ENCODE measurements at places on chromosomes 5 and 9.

DNA sequence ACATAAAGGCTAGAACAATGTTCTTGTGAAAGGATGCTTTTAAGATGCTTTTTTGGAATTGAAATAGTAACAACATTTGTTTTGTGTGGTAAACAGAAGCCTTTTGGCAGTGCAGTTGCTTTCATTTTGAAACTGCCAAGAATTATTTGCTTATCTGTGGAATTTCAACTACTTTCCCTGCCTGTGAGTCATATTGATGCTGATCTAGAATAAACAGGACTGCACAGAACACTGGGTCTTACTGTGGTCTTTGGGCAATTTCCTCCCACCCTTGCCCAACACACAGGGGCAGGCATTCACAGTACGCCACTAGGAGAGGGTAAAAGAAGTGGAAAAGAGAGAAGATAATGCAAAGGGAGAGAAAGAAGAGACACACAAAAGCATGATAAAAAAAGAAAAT is 483.7 kb downstream of the ELAVL2 start:
- no peak for DNase-seq

DNA sequence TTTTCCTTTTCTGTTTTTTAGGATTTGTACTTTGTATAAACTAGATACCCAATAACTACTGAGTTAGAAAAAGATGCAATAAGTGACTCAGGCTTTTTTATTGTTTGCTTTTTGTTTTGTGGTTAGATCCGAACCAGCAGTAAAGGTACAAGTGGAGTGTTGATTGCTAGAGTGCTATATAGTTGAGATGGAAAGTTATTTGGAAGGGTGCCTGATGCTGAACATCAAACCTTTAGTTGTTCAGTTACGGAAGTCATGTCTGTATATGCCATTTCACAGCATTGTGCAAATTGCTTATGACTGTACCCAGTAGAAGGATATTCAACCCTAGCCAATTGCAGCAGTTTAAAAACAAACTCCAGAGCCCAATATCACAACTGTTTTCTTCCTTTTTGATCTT is 285.1 kb downstream of the MAT2B start:
- no peak for DNase-seq

- DNase-seq: no peak
These were observed 227.7 kb downstream of the SMARCA2 start for GRCh38 chr9:2242831-2243330.

DNA sequence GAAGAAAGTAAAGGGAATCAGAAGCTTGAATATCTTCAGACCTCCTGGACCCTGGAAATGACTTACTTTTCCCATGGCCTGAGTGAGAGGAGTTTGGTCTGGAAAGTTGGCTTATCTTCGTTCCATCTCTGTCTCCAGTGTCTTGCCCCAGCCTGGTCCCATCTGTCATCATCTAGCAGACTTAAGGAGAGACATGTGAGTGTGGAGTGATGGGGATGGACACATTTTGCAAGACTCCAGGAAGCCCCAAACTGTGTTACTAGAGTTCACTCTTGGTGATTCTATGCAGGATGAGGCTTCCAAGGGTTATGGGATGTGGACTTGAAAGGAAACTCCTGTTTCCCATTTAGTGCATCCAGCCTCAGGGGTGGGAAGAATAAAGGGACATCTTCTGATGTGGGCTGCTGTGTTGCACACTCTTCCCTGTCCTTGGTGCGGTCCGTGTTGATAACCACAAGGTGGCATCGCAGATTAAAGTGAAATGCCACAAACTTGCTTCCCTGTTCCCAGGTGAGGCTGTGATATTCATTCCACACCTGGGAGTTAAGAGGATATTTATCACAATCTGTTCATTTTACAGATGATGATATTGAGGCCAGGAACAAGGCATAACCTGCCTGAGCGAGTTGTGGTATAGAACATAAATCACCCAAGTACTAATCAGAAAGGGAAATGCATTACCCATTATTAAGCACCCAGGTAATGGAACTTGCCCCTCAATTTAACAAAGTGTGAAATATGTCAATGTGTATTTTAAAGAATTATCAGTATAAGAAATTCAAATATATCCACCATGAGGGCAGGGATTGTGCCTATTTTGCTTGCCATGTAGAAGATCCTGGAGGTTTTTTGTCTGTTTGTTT is 269.9 kb upstream of the PAPPA start:
- peak; percentile 10 for DNase-seq

GRCh38 chr5:63233361-63233760 is 654.7 kb downstream of the LRRC70 start:
- DNase-seq: no peak

DNA sequence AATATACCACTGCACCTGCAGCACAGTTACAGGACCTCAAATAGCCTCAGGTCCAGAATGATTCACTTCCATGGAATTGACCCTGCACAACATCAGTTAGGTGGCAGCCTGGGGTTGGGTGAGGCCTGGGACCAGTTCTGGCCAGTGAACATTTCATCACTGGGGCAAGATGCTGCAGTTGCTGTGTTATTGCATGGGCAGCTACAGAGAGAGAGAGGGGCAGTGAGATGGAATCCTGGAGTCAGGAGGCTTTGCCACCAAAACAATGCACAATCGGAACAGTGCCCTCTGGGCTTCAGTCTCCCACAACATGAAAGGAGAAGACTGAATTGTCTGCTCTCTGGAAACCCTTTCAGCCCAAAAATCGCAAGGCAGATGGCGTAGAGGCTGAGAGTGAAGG is 51.8 kb downstream of the SH3TC2 start:
- DNase-seq: no peak

GRCh38 chr5:170907758-170908157 is 45.9 kb downstream of the RANBP17 start:
- DNase-seq: no peak

GRCh38 chr9:90906316-90907055 is 104.9 kb downstream of the SYK start:
- DNase-seq: no peak

DNA sequence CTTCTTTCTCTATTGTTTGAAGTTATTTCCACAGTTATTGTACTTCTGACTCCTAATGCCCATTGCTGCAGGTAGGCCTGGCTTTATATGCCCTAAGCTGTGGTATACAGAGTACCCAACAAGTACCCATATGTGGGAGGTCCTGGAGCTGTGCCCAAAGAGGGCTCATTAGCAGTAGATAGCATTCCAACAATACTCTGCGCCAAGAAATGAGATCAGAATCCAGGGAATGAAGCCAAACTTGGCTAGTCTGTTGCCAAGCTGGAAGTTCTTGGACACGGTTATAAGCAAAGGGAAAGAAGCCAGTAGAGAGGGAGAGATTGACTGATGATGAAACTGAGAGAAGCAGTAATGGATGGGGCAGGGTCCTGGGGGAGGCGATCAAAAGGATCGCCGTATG is 29.7 kb upstream of the FAM169A start:
- no peak for DNase-seq

DNA sequence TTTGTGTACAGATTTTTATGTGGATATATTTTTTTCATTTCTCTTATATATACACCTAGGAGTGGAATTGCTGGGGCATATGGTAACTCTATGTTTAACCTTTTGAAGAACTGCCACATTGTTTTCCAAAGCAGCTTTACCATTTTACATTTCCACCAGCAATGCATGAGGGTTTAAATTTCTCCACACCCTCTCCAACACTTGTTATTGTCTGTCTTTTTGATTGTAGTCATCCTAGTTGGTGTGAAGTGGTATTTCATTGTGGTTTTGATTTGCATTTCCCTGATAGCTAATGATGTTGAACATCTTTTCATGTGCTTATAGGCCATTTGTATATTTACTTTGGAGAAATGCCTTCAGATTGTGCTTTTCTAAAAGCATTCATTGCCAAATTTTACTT is 39.1 kb downstream of the YTHDC2 start:
- DNase-seq: no peak

GRCh38 chr5:62643556-62644451 is 65.2 kb downstream of the LRRC70 start:
- no peak for DNase-seq

DNA sequence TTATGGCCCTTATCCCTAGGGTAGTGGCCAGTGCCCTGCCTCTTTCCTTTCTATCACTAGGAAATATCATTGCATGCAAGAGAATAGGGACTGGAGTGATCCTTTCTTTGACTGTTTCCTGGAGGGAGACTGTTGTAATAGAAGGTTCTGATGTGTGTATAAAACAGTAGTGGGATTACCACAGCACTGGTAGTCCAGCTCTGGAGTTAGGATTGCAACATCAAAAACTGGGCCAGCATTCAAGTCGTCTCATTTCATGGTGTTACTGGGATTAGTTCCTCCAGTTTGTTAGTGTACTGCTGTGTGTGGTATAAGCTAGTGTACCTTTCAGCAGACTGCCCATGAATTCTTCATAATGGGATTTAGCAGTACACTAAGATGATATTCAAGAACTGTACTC is 45.8 kb downstream of the KIAA1958 start:
- no peak for DNase-seq

DNA sequence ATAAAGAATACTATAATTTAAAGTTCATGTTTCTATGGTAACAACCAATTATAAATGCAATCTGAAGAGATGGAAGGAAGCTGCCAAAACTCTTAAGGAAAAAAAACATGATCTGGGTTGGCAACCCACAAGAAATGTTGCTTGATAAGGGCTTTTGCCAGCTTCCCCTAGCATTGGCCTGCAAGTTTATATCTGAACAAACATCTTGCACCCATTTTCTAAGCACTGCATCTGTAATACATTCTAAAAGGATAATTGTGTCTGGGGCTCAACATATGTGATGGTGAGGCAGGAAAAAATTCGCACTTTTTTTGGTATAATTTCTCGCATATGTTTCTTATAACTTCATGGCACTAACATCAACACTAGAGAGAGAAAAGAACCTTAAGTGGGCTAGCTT is 276.4 kb downstream of the FBXL7 start:
- DNase-seq: no peak

DNA sequence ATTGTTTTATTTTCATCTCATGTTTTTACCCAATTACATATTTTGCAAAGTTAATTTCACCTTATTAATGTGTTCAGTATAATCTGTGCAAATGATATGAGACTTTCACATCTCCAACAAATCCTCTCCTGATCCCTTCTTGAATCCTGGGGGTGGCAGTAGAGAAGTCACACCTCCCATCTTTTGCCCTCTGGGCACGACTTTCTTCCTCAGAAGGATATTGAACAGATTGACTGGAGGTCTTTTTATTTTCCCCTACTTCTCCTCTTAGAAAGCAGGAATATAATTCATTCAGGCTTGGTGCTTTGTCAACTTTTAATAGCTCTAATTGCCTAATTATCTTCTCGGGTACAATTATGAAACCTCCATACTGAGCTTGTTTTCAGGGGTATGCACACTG is 1037.1 kb upstream of the NUDT12 start:
- no peak for DNase-seq

DNA sequence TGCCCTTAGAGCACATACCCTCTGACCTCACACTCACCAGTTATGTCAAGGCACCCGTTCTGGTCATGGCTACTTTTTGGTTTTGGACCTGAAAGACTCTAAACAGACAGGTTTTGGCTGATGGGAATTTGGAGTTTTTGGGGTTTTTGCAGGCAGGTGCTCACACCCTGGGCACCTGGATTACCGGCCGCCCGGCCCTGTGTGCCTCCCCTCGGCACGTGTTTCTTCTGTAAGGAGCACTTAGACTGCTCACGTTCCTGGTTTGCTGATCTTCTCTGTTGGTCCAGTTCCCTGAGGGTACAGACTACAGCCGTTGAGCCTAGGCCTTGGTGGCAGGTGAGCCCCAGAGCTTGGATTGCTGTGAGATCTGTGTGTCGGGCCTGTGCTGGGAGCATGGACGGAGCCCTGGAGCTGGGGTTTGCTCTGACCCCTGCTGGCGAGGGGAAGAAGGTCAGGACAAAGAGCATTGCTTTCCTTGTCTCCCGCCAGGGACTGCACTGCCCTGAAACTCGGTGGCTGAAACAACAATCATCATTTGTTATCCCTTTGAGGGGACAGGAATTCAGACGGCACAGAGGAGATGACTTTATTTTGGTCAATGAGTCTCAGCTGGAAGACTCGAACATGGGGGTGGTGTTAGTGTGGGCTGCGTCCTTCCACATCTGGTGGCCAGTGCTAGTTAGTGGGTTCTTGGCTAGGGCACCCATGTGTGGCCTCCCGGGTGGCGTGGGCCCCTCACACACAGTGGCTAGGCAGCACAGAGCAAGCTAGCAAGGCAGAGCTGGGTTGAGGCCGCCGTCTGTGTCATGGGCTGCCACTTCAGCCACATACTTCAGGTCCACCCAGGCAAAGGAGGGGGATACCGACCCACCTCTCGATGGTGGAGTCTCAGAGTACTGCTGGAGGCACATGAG is 76.4 kb downstream of the EHMT1 start:
- DNase-seq: peak; percentile 51

DNA sequence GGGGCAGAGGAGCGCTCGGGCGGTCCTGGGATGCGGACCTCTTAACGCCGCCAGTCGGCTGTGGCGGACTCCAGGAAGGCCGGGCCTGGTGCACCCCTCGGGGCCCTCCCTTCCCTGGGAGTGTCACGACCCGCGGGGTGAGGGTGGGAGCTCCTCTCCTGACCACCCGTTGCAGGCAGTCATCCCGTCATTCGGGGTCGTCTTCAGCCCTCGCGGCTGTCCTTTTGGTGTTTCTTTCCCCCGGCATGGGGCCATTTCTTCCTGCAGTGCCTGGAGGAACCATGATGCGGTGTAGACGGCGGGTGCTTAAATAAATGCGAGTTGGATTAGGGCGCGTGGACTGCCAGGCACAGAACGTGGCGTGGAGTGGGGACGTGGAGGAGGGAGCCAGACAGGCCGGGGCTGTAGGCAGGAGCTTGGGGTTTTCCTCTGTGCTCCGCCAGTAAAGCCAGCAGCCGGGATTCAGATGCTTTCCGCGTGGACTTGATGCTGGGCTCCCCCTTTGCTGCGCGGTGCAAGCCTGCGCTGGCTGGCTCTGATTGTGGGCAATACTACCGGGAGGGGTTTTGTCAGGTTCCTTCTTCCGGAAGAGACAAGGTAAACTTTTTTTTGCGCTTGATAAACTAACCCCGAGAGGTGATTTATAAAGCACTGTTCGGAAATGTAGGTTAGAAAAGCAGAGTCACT is 868 bp downstream of the KDM4C start:
- DNase-seq: peak; percentile 30

DNA sequence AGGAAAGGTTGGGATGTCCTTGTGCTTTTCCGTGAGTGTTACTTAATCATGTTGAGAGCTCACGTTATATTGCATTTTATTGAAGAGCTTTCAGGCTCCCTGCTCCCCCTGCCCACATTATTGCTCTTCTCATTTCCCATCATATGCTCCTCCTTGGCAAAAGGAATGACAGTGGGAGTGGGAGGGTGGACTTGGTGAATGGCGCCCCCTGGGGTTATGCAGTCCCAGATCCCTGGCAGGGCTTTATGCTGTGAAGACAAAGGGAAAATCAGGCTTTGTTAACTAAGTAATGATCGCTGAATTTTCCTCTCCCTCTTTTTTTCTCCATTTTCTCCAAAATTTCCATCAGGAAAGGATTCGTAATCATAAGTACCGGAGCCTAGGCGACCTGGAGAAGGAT is 166.6 kb downstream of the SMARCA2 start:
- no peak for DNase-seq

- no peak for DNase-seq
These were observed 2.9 kb downstream of the BOD1 start for GRCh38 chr5:173613433-173614159.

Measured in progenitor cell of endocrine pancreas (in vitro differentiated cells).